ENCODE measurements at places on chromosomes 3 and 15.

DNA sequence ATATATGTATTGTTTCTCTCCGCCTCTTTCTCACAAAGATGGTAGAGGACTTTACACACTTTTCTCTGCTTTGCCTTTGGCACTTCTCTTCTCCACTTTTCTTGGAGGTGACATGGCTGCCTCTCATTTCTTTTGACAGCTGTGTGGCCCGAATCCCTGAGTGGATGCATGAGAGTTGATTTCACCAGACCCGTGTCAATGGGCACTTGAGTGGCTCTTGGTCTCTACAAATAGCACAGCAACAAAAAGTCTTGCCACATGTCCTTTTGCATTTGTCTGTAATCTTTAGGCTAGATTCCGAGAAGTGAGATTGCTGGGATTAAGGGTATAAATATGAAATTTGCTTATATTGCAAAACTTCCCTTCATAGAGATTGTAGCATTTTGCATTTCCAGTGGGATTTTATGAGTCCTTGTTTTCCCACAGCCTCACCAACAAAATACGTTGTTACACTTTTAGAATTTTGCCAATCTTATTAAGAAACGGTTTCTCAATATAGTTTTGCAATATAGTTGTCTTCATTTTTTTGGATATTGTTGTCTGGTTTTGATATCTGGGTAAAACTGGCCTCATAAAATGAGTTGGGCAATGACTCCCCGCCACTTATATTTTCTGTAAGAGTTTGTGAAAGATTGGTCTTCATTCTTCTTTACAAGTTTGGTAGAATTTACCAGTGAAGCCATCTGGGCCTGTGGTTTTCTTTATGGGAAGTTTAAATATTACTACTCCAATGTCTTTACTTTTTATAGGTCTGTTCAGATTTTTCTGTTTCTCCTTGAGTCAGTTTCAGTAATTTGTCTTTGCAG is 5.2 kb upstream of the TRPM1 start:
- peak; percentile 92 for DNase-seq

DNA sequence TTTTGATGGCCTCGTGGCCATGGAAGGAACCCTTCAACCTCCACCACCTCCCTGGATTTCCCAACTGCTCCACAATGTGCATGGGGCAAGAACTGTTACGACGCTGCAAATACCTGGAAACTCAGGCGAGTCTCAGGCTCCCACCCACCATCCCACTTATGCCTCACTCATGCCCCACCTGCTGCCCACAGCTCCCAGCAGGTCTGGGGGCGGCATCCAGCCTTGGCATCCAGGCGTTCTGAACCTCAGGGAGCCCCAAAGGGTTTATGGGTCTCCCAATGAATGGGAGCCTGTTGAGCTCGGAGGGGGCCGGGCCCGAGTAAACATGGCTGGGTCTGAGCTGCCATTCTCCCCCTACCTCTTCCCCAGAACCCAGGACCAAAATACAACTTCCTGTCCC is 2.0 kb upstream of the PTH1R start:
- no peak for DNase-seq

DNA sequence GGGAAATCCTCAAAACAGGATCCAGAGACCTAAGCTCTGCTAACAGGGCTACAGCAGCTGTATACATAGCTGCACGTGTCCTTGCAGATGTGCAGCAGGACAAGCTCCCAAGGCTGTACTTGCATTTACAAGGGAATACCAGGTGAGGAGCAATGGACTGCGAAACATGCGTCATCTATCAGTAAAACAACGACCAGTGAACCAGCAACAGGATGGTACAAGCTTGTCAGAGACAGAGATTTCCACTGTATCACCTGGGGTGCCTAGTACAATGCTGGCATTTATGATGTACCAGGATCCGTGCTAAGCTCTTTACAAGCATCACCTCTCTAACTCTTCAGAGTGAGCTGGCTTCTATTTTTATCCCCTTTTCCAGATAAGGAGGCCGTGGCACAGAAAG is 227.3 kb downstream of the FOXP1 start:
- no peak for DNase-seq

DNA sequence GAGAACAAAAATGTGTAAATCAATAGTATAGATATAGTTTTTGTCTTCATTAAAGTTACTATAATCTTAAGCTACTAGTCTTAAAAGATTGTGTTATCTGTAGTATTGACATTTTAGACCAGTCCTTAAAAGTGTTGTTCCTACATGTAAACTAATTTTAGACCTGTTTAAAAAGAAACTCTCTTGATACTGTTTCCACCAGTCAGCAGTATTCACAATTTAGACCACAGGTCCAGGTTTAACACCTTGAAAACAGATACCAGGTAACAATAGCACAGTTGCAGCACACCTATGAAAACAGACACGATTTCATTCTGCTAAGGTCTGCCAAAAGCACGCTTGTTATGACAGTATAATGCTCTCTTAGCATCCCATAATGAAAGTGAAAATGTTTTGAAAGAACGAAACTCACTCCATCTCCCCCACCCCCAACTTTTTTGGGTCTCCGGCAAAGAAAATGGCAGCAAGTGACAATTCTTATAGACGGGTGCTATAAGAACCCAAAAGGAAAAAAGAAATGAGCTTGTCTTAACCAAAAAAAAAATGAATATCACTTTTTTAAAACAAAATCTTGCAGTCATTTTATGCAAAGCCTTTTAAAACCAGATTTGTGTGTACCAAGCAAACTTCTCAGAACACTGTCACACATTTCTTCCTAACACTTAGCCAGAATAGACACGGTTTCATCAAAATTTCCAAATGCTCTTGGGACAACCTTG is 1.6 kb downstream of the EIF4E3 start:
- DNase-seq: no peak

DNA sequence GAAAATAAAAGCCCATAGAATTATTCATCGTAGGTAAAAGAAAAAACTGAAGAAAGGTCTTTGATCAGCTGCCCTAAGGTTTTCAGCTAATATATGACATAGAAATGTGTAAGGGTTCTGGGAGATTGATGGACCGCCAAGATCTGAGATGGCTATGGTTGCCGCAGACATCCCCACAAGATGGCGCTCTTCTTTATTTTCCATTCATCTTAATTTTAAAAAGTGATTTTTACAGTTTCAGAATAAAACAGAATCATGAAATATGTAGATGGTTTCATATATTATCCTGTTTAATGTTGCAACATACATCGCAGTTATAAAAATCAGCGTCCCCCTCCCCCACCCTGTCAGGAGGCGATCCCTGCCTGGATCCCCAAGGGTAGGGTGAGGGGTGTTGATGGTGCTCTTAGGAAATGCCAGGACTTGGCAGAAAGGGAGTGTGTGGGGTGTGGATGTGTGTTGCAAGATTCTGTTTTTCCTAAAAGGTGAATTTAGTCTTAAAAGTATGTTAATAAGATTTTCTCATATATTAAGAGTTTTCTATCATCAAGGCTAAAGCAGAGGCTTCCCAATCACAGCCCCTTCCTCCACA is 68.8 kb downstream of the ANXA2 start:
- DNase-seq: no peak

GRCh38 chr3:160796813-160797164 is 40.8 kb downstream of the PPM1L start:
- no peak for DNase-seq

GRCh38 chr15:73737535-73737934 is 15.6 kb downstream of the INSYN1 start:
- DNase-seq: no peak

DNA sequence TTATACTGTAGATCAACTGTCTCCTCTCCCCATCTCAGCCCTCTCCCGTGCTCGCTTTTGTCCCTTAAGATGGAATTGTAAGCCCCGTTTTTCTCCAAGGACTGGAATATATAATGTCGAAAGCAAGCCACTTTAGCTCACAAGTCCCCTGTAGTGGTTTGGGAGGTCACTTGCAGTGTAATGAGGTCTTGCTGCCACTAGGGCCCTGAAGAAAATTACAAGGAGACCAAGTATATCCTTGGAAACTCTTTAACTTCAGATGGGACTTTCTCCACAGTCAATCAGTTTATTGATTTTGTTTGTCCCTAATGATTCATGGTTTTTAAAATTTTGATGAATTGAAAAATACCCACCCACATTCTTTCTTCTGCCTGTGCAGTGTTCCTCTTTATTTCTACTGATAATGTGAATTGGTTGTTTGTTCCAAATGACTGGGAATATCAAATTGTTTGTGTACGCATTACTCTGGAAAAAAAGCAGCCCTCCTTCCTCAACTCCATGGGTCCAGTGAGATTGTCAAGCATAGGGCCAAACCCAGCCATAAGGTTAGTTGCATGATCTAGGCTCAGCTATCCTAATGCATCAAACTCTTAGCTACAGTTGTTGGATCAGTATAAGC is 294.8 kb downstream of the MCTP2 start:
- no peak for DNase-seq

DNA sequence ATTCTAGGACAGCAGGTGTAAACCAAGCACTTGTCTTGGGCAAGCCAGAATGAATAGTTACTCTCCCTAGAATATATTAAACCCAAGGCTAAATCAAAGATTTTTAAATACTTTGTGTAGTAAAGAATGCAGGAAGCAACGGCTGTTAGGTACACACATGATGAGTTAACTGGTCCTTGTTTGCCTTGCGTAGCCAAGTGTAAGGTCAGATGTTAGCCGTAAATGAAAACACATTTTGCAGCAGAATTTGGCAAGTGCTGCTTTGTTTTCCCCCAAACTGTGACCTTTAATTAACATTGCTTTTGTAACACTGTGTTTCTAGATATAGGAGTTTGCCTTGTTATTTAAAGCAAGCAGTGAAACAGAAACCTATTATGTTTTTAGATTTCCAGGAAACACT is 368.7 kb downstream of the IL5RA start:
- DNase-seq: no peak

- no peak for DNase-seq
These were observed 631 bp upstream of the CNBP start for GRCh38 chr3:129184396-129184657.

GRCh38 chr3:130702985-130703384 is 43.6 kb downstream of the PIK3R4 start:
- DNase-seq: no peak

DNA sequence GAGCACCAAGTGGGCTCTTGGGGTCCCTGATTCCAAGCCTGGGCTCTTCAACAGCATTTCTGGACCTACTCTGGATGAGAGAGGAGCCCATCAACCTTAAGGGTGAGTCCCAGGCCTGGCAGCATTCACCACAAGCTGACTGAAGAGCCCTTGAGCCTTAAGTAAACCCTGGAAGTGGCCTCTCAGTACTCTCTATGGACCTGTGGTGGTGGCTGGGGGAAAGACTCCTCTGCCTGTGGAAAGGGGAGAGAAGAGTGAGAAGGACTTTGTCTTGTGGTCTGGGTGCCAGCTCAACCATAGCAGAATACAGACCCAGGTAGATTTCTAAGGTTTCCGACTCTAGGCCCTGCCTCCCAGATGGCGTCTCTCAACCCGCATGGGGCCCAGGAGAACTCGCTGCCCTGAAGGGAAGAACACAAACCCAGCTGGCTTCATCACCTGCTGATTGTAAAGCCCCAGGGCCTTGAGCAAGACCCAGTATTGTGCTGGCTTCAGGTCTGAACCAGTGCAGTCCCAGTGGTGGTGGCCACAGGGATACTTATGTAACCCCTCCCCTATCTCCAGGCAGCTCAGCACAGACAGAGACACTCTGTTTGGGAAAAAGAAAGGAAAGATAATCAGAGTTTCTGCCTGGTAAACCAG is 71.4 kb downstream of the TFDP2 start:
- DNase-seq: no peak

- no peak for DNase-seq
These were observed 98.9 kb upstream of the CHL1 start for GRCh38 chr3:97417-98258.

- DNase-seq: no peak
These were observed 52.3 kb upstream of the KPNA4 start for GRCh38 chr3:160617636-160618035.

- peak; percentile 41 for DNase-seq
These were observed 259.9 kb upstream of the NR2F2 start for GRCh38 chr15:96070636-96071035.

DNA sequence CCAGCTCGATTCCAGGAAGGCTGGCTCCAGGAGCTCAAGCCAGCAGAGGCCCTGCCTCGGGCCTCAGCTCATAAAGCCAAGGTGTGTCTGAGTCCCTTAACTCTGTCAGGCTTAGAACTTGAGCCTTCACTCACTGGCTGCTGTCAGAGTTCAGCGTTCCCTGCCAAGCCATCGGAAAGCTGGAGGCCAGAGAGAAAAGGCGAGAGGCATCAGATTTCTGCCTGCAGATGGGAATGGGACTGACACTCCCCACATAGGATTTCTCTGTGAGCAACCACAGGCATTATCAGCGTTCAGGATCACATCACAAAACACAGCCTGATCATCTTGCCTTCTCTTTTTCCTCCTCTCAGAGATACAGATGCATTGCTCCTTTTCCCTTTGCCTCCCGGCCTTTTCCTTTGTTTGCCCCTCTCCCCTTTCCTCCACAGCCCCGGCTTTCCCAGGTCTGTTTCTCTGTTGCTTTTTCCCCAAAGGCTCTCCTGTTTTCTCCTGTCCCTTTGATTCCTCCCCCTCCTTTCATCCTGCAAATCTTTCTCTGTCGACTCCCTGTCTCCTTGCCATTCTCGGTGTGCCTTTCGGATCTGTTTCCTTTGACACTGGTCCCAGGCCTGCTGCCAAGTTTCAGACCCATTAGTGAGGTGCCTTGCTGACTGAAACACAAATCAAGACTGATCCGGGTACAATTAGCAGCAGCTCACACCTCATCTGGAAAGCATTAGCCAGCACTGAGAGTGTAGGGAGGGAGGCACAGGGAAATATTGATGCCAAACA is 44.5 kb upstream of the BOC start:
- DNase-seq: peak; percentile 52

DNA sequence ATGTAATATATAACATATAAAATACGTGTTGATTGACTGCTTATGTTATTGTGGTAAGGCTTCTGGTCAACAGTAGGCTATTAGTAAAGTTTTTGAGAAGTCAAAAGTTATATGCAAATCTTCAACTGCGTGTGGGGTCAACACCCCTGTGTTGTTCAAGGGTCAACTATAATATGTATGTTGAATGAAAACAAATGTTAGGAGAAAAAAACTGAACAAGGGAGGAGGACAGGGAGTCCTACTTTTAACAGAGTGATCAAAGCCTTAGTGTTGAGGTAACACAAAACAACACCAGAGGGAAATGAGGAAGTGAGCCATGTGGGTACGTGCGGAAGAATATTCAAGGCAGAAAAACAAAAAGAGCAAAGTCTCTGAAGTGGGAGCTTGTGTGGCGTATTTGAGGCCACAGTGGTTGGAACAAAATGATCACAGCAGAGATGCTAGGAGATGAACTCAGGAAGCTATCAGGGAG is 62.5 kb downstream of the SFMBT1 start:
- DNase-seq: no peak

GRCh38 chr15:85094685-85095084 is 113.0 kb downstream of the PDE8A start:
- DNase-seq: no peak

- DNase-seq: no peak
These were observed 110.9 kb upstream of the TPM1 start for GRCh38 chr15:62931650-62932049.

GRCh38 chr15:80328496-80328895 is 75.7 kb upstream of the ARNT2 start:
- no peak for DNase-seq

- no peak for DNase-seq
These were observed 26.8 kb downstream of the ACAD9 start for GRCh38 chr3:128906031-128906803.
